ENCODE measurements at places on chromosomes 5 and 9. TPM values are rescaled to one million over a fixed set of nuclear protein-coding genes. Genes with fewer than 3 reads are reported as not detected.

DNA sequence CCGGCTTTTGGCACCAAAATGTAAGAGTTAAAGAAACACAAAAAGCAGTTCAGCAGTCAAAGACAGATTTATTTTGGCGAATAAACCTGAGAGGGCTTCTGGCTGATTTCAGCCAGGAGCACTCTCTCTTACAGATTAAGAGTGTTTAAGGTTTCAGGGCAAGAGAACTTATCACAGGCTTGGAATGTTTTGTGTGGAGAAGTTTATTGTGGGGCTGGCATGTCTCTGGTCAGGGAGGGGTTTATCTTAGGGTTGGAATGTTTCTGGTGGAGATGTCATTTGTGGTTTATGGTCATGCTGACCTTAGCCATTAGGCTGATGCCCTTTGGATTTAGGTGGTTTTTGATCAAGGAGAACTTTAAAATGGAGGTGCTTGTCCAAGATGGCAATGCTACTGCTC, 622.3 kb upstream of the PTPRD start:
- H3K4me3 ChIP-seq, result no peak overlapping the region
- no peak overlapping the region for H3K27ac ChIP-seq
- no peaks in the 10 kb centered on the region for H3K4me1 ChIP-seq
- H3K27me3 ChIP-seq, result no peaks in the 10 kb centered on the region
- DNase-seq, result no peak

- no peak overlapping the region for H3K27ac ChIP-seq
- no peak overlapping the region for H3K4me3 ChIP-seq
- no peaks in the 10 kb centered on the region for H3K4me1 ChIP-seq
- no peaks in the 10 kb centered on the region for H3K27me3 ChIP-seq
These were observed 103.2 kb upstream of the SPATA31D4 start for GRCh38 chr9:81824802-81825730.

- H3K27me3 ChIP-seq, result no peaks in the 10 kb centered on the region
- H3K4me3 ChIP-seq, result no peak overlapping the region
- no peak for DNase-seq
- no peaks in the 10 kb centered on the region for H3K36me3 ChIP-seq
These were observed 660.8 kb downstream of the TLE1 start for GRCh38 chr9:81028504-81028903.

DNA sequence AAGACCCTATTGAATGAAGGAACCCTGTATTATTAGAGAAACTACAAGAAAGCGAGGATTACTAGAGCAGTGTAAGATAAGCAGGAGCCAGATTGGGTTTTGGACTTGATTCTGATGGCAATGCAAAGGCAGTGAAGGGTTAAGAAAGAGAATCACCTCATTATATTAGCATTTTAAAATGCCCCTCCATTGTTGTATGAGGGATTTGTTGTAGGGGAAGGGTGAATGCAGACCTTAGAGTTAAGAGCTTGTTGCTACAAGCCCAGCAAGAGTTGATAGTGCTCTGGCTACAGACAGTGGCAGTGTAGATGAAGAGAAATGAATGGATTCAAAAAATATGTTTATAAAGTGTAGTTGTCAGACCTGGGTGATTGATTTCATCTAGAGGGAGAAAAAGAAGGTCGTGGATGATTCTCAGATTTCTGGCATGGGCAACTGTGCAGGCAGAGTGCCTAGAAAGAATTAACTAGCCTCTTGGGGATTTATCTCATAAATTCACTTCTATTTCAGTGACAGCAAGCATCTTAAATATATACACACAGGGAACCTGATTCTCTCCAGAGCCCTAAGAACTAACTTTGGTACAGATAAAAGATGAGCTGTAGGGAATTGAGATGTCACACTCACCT, 344.8 kb downstream of the ARRDC3 start:
- H3K4me3 ChIP-seq, result no peak overlapping the region
- peaks cover 7% of the 10 kb centered on the region for H3K4me1 ChIP-seq
- H3K27ac ChIP-seq, result 0 out of 2 replicates have a peak overlapping the region, but pooled peaks have one; percentile 28
- no peak for DNase-seq
- no peaks in the 10 kb centered on the region for H3K36me3 ChIP-seq
- H3K27me3 ChIP-seq, result no peaks in the 10 kb centered on the region

- no peaks in the 10 kb centered on the region for H3K27me3 ChIP-seq
- H3K27ac ChIP-seq, result no peak overlapping the region
- no peaks in the 10 kb centered on the region for H3K36me3 ChIP-seq
- no peak for DNase-seq
These were observed 371.1 kb upstream of the ZNF608 start for GRCh38 chr5:125117566-125117965.

- no peaks in the 10 kb centered on the region for H3K36me3 ChIP-seq
- no peak for DNase-seq
- peaks cover 40% of the 10 kb centered on the region for H3K4me1 ChIP-seq
- peak overlapping the region; percentile 41 for H3K27ac ChIP-seq
- H3K27me3 ChIP-seq, result no peaks in the 10 kb centered on the region
These were observed 53.4 kb downstream of the COL23A1 start for GRCh38 chr5:178536541-178537466.

GRCh38 chr5:95777441-95777840, 45.1 kb downstream of the GLRX start:
- H3K4me1 ChIP-seq, result peaks cover 10% of the 10 kb centered on the region
- no peak overlapping the region for H3K4me3 ChIP-seq
- no peak overlapping the region for H3K27ac ChIP-seq
- peaks cover 36% of the 10 kb centered on the region for H3K36me3 ChIP-seq
- DNase-seq, result no peak

PCDHB7 gene
- 1.7 TPM for polyA plus RNA-seq

DNA sequence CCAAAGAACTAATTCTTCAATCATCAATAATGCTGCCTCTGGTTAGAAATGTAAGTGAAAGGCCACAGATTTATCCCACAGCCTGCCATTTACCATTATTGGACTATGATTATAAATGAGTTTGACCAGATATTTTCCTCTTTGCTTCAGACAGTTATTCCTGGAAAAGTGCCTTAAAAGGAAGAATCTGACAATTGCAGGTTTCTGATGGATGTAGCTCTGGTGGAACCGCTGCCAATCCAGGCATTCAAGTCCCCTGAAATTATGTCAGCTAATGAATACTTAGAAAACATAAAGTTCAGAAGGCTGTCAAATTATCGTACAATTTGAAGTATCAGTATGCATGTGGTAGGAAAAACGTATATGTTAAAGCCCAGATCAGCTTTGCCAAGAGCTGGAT, 78.2 kb upstream of the NR4A3 start:
- no peaks in the 10 kb centered on the region for H3K4me1 ChIP-seq
- no peak overlapping the region for H3K27ac ChIP-seq
- no peak for DNase-seq
- no peaks in the 10 kb centered on the region for H3K27me3 ChIP-seq

DNA sequence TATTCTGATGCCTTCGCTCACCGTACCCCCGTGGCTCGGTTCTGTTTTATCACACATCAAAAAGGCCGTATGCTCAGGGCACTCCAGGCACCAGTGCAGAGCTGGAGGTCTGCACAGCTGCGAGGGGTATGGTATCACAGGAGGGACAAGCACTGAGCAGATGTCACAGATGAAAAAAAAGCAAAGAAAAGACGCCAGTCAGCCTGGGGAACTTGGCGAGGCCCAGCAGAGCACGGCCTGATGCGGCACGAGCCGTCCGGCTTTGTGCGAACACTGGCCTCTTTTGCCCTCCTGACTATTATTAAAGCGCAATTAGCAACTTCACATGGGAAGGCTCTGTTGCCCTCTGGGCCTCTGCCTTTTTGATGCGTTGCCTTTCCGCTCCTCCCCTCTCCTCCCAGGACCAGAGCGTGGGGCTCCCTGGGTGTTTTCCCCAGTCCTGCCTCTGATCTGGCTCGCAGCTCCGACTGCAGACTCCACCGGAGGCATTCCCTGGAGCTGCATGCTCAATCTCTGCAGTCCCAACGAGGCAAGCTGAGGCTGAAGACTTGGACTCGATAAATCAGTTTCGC, 44.4 kb downstream of the AK8 start:
- no peaks in the 10 kb centered on the region for H3K4me1 ChIP-seq
- peak overlapping the region; percentile 72 for H3K27ac ChIP-seq
- peak; percentile 81 for DNase-seq
- no peak overlapping the region for H3K4me3 ChIP-seq
- no peaks in the 10 kb centered on the region for H3K36me3 ChIP-seq

- H3K27ac ChIP-seq, result no peak overlapping the region
- no peak overlapping the region for H3K4me3 ChIP-seq
- DNase-seq, result no peak
- H3K36me3 ChIP-seq, result no peaks in the 10 kb centered on the region
These were observed 7.7 kb downstream of the PALM2AKAP2 start for GRCh38 chr9:109787735-109788134.

GRCh38 chr5:52738095-52738506, 49.6 kb upstream of the ITGA1 start:
- peak overlapping the region; percentile 75 for H3K27ac ChIP-seq
- H3K4me3 ChIP-seq, result no peak overlapping the region
- DNase-seq, result no peak

SLC46A2 gene
- not detected for polyA plus RNA-seq

DNA sequence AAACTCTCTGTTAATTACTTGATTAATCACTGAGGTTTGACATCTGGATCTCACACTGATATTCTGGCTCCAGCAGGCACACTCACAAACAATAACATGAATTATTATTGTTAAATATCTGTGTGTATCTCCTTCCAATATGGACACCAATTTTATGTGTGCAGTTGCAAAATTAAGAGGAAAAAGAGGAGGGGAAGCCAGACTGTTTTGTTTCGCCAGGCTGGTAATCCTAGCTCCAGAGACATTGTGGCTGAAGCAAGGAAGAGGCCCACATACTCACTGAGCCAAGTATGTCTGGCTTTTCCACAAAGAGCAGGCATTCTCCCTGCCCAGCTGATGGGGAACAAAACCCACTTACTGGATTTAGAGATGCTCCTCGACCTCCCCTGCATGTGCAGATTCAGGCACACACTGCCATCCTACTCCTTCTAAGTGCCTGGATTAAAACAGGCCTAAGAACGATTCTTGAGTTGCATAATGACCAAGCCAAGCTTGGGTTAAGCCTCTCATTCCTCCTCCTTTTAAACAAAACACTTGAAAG, 181.9 kb downstream of the ESM1 start:
- H3K36me3 ChIP-seq, result no peaks in the 10 kb centered on the region
- no peaks in the 10 kb centered on the region for H3K4me1 ChIP-seq
- H3K27me3 ChIP-seq, result no peaks in the 10 kb centered on the region
- no peak for DNase-seq
- no peak overlapping the region for H3K4me3 ChIP-seq

- DNase-seq, result no peak
- H3K27me3 ChIP-seq, result no peaks in the 10 kb centered on the region
- H3K4me1 ChIP-seq, result no peaks in the 10 kb centered on the region
- H3K36me3 ChIP-seq, result no peaks in the 10 kb centered on the region
These were observed 993.9 kb upstream of the ACO1 start for GRCh38 chr9:31390403-31391025.

DNA sequence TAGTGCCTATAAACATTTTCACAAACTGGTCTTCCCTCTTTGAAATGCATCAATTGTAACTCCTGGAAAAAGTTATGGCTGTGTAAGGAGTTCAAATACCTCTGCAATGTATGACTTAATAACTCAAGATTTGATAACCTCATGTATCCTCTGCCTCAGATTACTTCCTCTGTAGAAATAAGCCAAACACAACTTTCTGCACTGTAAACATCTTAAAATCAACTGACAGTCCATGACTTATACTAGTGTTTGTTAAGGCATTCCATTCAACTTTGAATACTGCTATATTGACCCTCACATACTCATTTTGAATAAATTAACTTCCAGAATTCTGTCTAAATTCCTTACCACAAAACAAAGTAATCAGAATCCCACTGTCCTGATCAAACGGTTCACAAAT, 256.2 kb upstream of the POU5F2 start:
- no peak for DNase-seq
- peaks cover 4% of the 10 kb centered on the region for H3K36me3 ChIP-seq
- no peak overlapping the region for H3K27ac ChIP-seq

All from SK-N-SH (cell line).